ENCODE measurements at places on chromosomes 3 and 15.

GRCh38 chr3:11170052-11170770 is 15.9 kb downstream of the HRH1 start:
- DNase-seq, result no peak

DNA sequence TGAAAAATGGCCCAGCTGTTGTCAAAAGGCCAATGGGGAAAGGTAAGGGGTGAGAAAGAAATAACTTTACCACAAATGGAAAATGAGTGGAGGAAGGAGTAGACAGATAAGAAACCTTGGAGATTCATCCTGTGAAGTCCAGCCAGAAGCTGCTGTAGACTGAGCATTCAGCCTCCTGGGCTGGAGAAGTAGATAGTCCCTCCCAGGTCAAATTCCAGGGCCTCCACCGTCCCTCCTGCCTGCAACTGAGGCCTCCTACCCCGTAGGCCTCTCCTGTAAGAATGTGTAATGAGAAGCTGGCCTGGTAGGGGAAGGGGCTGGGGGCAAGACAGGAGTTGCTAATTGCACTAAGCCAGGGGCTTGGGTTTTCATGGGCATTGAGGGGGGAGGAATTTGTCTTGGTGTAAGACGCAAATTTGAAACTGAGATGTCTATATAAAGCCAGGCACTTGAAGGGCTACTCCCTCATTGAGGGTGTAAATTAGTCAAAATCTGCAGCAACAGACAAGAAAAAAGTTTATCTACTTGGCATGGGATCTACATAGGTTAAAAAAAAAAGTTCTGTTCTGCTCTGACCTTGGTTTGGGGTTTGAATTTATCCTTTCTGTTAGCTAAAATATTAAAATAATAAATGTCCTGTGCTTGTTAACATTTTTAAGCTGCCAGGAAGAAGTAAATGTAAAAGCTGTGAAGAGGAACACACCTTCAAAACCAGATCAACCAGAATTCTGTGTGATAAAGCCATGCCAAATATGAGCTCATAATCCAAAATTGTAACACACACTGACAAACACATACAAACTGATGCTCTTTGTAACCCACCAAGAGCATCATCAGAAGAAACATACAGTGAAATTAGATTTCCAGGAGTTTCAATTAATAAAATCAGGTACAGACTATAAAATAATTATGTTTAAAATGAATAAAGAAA is 1.7 kb upstream of the RBP2 start:
- no peak for DNase-seq

DNA sequence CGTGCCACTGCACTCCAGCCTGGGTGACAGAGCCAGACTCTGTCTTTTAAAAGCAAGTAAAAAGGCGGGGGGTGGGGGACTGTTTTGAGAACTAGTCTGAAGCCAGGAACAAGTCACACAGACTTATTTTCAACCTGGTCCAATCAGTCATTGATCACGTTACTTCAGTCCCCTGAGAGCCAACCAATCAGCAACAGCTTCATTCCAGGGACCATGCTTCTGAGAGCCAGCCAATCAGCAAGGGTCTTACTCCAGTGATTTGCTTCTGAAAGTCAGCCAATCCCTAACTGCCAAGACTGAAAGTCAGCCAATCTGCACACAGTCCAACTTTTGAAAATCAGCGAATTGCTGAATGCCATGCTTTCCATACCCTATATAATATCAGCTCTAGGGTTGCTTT is 48.6 kb upstream of the C15orf39 start:
- DNase-seq, result no peak

DNA sequence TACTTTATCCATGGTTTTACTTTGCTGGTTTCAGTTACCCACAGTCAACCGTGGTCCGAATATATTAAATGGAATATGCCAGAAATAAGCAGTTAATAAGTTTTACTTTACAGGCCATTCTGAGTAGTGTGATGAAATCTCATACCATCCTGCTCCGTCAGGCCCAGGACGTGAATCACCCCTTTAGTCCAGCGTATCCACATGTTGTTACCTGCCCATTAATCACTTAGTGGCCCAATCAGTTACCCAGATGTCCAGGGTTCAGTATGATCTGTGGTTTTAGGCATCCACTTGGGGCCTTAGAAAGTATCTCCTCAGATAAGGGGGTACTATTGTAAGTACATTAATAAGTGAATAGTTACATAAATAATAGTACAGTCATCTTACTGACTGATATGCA is 88.0 kb downstream of the TTBK2 start:
- no peak for DNase-seq

- DNase-seq, result no peak
These were observed 53.1 kb upstream of the ARNT2 start for GRCh38 chr15:80350941-80351610.

DNA sequence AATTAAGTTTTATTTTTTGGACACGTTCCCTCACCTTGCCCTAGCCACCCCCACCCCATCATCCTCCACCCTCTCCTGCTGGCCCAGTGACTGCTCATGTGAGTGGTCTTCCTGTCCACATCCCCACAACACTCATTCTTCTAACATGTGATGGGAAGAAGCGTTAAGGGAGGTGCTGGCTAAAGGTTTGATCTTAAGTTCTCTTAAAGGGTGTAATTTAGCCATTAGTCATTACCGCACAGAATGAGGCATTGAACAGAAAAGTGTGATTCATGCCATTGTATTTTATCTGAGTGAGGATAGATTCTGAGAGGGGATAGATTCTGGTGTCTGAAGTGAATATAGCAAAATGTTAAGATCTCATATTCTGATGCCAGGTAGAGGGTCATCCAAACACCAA is 272.9 kb upstream of the TPM1 start:
- no peak for DNase-seq

GRCh38 chr3:31035681-31036080 is 141.2 kb upstream of the GADL1 start:
- DNase-seq, result no peak

DNA sequence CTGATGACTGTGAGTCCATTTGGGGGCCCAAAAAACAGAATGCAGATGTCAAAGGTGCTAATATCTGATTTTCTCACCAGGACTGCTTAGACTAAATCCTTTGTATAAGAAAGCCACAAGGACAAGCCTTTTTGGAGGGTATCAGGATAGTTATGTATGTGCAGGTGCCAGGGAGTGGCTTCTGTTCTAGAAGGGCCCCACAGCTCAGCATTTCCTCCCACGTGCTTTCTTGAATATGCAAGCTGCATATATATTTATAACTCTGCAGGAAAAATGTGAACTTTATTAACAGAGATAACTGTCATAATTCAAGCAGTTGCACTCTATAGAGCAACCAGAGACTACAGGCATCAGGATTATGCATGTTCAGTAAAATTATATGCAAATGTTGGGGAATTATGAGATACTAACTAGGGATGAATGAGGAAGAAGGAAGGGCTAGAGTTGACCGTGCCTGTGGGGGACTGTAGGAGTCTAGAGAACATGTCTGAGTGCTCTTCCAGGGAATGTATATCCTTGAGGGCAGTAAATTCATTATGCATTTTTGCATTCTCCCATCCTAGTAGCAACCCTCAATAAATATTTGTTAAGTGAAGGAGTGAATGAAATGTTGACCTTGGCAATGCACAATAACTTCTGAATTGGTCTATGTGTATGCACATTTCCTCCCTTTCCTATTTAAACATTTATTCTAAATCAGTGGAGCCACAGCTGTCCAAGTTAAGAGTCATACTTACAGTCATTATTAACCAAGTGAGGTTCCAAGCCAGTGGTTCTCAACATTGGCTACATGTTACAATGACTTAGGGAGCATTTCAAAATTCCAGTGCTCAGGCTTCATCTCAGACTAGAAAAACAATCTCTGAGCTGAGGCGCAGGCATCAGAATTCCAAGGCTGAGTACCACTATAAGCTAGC is 94.8 kb upstream of the ANKRD28 start:
- no peak for DNase-seq
